ENCODE measurements at places on chromosomes 12 and 14.

DNA sequence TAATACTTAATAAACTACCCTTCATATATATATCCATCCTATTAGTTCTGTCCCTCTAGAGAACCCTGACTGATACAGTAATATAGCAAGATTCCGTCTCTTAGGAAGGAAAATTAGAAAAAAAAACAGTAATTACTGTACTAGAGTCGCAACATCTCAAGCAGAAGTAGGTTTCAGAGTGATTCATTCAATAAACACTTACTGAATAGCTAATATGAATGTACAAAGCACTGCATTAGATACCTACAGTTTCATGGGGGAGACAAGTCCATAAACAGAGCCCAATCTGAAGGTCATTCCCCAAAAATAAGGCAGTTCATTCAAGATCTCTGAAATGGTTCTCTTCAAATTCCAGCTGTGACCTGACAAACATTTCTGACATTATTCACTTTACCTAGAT, 9.9 kb downstream of the CERS5 start:
- no peak for DNase-seq

GRCh38 chr14:95480109-95480886, 36.2 kb downstream of the SYNE3 start:
- peak; percentile 78 for DNase-seq

GRCh38 chr14:67680121-67680602, 5.7 kb upstream of the VTI1B start:
- peak; percentile 88 for DNase-seq

DNA sequence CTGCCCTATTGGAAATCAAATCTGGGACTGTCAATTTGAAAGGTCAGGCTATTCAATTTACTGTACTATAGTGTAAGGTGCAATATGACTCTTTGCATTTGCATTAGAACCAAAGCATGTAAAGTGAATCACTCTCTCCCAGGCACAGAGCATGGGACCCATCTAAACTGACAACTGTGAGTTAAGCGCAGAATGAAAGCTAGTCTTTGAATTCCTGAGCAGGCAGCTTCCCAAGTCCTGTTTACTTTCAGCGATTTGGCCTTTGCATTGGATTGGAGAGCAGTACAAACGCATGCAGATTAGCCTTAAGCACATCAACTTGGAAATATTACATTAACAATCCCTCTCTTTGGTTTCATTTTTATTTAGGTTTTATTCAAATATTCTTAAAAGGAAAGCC, 74.6 kb downstream of the RERG start:
- DNase-seq = no peak

- DNase-seq = peak; percentile 19
Observed at GRCh38 chr12:101297661-101298060, 17.8 kb downstream of the UTP20 start.

GRCh38 chr12:116537101-116537904, 21.9 kb upstream of the MAP1LC3B2 start:
- no peak for DNase-seq

GRCh38 chr12:5840944-5841343, 104.1 kb downstream of the ANO2 start:
- no peak for DNase-seq

- DNase-seq = no peak
Observed at GRCh38 chr14:91367173-91368171, 50.1 kb downstream of the CCDC88C start.

DNA sequence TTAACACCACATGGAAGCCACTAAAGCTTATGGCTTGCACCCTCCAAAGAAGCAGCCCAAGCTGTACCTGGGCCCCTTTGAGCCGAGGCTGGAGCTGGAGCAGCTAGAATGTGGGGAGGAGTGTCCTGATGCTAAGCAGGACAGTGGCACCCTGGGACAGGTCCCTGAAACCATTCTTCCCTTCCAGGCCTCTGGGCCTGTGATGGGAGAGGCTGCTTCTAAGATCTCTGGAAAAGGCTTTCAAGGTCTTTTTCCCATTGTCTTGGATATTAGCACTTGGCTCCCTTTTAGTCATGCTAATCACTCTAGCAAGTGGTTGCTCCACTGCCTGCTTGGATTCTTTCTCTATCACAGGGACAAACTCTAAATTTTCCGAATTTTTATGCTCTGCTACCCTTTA, 40.9 kb downstream of the OSBPL8 start:
- DNase-seq = no peak

GRCh38 chr12:31316891-31317290, 9.1 kb downstream of the SINHCAF start:
- DNase-seq = peak; percentile 10

DNA sequence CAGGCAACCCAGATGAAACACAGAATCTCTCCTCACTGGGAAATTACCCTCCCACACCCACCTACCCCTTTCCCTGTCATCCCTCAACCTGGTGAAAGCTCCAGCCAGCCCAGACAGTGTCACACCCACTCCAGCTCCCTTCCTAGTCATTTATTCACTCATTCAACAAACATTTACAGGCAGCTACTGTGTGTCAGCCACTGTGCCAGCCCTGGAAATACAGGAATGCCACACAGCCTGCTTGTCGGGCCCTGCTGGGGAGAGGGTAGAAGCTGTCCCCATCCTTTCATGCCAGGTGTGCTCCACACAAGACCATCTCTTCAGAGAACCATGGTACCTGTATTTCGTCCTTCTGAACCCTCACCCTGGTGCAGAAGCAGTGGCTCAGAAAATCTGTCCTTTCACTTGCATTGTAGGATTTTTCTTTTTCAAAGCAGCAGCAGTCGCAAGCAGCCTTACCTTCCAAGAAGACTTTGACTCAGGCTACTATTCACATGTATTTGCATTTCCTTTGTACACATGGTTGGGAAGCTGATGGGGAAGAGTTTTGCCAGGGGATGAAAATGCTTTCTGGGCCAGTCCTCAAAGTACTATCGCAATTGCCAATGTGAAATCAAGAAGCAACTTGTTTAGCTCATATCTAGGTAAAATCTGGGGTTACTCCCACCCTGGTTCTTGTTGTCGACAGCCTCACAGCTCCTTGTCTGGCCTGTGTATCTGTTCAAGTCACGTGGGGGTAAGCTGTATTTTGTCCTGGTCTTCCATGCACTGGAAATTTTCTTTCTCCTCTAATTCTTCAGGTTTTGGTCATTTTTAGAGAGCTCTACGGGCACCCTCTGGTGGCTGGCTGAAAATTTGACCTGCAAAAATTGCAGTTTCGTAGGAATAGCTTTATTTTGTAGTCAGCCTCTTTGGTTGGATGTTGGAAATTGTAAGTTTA, 147.4 kb upstream of the EGLN3 start:
- DNase-seq = peak; percentile 70

GRCh38 chr14:101076451-101077198, 173.1 kb upstream of the RTL1 start:
- no peak for DNase-seq
